Stimulated activated naive CD4-positive, alpha-beta T cell treated with Interleukin-2 at 50 U/mL for 16 hours (primary cell): ENCODE measurements at places on chromosomes 16 and 17.

GRCh38 chr17:35222452-35222851 lies 20.4 kb upstream of the SLFN5 start:
- no peak for DNase-seq

DNA sequence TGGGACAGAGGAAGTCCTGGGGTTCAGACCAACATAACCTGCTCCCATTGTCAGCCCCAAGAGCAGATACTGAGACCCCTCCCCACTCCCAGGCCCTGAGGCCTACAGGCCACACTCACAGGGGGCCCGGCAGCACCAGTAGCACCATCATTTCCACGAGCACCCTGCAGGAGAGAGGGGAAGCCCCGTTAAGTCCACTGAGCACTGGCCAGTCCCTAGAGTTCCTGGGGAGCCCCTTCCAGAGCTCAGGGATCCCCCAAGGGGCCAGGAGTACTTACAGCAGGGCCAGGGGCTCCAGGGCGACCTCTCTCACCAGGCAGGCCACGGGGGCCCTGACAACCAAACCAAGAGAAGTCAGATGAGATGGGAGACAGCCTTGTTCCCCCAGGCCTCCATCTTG lies 5.4 kb downstream of the COL1A1 start:
- DNase-seq, result no peak

- DNase-seq, result peak; percentile 35
These were observed 2.7 kb upstream of the TMIGD1 start for GRCh38 chr17:30336369-30337171.

GRCh38 chr16:91484-91883 lies 13.5 kb downstream of the MPG start:
- DNase-seq, result no peak

GRCh38 chr17:19343671-19344151 lies 18.8 kb downstream of the B9D1 start:
- DNase-seq, result no peak

GRCh38 chr16:1508494-1509187 lies 15.5 kb downstream of the TELO2 start:
- no peak for DNase-seq

DNA sequence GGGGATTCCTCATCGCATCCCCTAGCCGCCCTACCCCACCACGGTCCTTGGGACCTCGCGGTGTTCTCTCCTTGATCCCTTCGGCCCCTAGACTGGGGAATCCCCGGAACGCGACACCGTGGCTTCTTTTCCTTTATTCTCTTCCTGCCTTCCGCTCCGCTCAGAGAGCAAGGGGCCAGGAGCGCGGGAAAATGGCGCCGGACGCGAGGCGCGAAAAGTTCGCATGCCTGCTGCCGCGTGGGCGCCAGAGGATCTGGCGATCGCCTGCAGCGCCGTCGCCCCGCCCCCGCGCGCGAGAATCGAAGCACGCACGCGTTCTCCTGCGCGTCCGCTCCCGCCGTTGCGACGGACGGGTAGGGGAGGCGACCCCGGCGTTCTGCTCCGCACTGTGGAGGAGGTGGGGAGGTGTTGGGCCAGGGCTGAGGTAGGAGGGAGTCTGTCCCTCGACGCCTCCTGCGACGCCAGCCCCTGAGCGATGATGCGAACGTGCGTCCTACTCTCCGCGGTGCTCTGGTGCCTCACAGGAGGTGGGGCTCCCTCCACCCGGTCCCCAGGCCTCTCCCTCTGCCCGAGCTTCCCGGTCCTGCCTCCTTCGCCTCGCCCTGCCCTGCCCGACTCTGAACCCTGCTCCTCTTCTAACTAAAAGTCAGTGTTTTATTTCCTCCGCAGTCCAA lies at the start of gene ZPBP2:
TSS of gene ZPBP2 (plus strand) at position 323 of the 674 bp plus-strand sequence. CDS start at position 476, 153 bp downstream.
- DNase-seq, result peak; percentile 74

DNA sequence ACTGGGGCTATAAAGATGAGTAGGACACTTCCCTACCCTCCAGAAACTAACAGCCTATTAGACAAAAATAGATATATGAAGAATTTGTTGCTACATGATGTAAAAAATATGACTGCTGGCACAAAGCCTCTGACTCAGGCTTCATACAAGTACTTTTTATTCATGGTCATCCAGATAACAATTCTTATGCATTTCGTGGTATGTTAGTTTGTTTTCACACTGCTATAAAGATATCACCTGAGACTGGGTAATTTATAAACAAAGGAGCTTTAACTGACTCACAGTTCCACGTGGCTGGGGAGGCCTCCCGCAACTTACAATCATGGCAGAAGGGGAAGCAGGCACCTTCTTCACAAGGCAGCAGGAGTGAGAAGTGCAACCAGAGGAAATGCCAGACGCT lies 112.5 kb upstream of the HLF start:
- DNase-seq, result no peak

DNA sequence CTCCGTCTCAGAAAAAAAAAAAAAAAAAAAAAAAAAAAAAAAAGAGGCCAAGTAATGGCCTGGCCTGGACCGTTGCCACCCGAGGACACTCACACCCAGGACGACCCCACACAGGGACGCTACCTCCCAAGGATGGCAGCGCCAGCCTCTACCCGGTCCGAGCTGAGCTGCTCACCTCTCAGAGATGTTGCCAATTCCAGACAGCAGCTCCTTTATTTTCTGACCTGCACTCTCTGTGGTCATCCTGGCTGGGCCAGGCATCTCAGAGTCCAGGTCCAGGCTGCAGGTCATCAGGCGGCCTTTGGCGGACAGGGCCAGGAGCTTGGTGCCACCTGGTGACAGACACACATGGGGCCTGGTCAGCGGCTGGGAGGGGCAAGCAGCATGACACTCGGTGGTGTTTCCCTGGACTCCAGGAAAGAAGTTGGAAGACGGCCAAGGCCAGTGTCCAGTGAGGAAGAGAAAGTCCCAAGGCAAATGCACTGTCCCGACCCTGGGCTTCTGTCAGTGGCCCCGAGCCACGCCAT lies 3.1 kb downstream of the FAAP100 start:
- no peak for DNase-seq

GRCh38 chr16:55491691-55492090 lies 12.7 kb downstream of the MMP2 start:
- no peak for DNase-seq

DNA sequence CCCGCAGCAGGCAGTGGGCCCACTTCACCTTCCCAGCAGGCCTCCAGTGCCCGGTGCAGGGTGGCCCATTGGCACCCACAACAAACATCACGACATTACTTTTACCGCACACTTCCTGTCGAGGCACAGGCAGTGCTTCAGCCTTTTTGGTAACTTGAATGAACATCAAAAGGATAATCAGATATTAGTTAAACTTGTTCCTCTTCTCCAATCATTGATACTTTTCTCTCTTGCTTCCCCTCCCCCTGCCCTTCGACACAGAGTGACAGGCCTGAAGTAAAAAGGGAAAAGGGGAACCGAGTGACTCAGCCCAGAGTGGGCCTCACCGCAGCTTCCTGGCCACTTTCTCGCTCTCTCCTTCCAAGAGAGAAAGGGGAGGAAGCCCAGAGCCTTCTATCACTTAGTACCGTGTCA lies 507.0 kb downstream of the MAF start:
- peak; percentile 42 for DNase-seq
